ENCODE measurements at places on chromosomes 7 and 10. TPM values are rescaled to one million over a fixed set of nuclear protein-coding genes. Genes with fewer than 3 reads are reported as not detected.

DNA sequence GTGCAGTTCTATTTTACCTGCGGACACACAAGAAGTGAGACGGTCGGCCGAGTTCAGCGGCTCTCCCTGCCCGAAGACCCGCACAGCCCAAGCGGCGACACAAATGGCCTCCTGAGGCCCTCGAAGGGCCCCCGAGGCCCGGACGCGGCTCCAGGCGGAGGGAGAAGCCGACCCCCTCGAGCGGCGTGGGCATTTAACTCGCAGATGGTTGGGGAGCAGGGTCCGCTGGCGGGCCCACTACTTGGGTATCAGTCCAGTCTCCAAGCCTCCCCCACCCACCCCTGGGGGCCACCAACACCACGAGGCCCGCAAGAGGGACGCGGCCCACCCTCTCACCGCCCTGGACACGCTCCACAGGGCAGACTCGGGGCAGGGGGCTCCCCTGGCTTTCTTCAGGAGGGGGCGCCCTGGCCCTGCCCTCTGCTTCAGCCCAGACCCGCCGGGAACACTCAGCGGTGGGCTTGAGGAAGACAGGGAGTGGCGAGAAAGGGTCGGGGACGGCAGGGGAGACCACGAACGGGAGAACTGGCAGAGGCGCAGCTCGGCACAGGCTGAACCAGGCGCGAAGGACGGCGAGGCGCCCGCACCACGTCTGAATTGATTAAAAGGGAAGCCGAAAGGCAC lies 1.7 kb downstream of the IGF2BP3 start:
- peak; percentile 68 for DNase-seq
- peak overlapping the region; percentile 96 for H3K27ac ChIP-seq
- no peaks in the 10 kb centered on the region for H3K27me3 ChIP-seq
- H3K36me3 ChIP-seq, result peaks cover 8% of the 10 kb centered on the region
- peak overlapping the region; percentile 88 for H3K4me3 ChIP-seq

Gene SLC26A3
- polyA plus RNA-seq, result not detected

DNA sequence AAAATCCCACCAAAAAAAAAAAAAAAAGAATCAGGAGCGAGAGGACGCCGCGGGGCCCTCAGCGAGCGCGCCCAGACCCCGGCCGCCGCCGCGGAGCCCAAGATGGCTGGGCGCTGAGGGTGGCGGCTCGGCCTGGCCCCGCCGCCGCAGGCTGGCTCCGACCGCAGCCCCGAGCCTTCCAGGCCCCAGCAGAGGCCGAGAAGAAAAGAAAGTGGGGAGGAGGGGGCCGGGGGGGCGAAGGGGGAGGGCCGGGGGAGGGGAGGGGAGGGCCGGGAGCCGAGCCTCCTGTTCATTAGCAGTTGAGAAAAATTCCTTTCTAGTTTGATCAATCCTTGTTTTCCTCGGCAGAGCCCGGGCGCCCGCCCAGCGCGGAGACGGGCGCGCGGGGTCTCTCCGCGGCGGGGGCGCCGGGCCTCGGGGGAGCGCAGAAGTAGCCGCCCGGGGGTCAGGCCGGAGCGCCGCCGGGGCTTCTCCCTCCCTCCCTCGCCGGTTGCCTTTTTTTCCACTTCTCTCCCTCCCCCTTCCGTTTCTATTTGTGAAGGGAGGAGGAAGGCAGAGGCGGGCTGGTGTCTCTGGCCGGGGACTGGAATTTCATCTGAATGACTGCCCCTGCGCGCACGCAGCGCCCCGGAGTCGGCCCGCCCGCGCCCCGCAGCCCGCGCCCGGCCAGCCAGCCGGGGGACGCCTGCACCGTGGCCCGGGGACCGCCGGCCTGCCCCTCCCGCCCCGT lies 778 bp upstream of the TRIM8 start:
- peaks cover 18% of the 10 kb centered on the region for H3K4me1 ChIP-seq
- peak overlapping the region; percentile 56 for H3K4me3 ChIP-seq
- H3K36me3 ChIP-seq, result peaks cover 4% of the 10 kb centered on the region
- peak overlapping the region; percentile 93 for H3K27ac ChIP-seq
- no peaks in the 10 kb centered on the region for H3K27me3 ChIP-seq

DNA sequence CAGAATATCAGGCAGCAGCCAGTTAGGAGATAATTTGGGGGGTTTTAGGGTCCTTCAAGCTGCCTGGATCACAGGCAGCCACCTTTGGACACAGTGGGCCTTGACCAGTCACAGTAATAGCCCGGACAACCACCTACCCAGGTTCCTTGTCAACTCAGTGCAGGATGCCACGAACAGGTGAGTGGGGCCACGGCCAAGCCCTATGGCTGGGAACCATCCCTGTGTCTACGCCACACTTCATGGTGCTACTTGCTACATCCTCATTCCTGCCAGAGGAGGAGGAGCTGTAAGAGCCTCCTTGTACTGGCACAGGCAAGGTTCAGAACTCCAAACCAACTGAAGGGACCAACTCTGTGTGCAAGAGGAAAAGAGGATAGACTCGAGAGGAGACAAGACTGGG lies 19.9 kb downstream of the ITPRIP start:
- no peak for DNase-seq
- peaks cover 40% of the 10 kb centered on the region for H3K4me1 ChIP-seq
- peaks cover 19% of the 10 kb centered on the region for H3K36me3 ChIP-seq
- no peak overlapping the region for H3K4me3 ChIP-seq
- no peaks in the 10 kb centered on the region for H3K27me3 ChIP-seq

Data from SK-N-SH (cell line).